Ammon's horn (tissue), 1 donor: ENCODE measurements at places on chromosomes 11 and 22.

GRCh38 chr22:37443086-37443485 is 15.8 kb upstream of the ELFN2 start:
- DNase-seq, result no peak

- no peak for DNase-seq
Observed at GRCh38 chr11:36530840-36531239, 20.8 kb upstream of the TRAF6 start.

DNA sequence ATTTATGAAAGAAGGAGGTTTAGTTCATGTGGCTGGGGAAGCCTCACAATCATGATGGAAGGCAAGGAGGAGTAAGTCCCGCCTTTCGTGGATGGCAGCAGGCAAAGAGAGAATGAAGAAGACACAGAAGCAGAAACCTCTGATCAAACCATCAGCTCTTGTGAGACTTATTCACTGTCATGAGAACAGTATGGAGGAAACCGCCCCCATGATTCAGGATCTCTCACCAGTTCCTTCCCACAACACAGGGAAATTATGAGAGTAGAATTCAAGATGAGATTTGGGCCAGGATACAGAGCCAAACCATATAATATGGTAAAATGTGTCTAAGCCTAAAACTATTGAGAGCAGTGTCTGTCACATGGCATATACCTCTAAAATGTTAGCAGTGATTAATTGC is 503.8 kb upstream of the CCDC179 start:
- no peak for DNase-seq

DNA sequence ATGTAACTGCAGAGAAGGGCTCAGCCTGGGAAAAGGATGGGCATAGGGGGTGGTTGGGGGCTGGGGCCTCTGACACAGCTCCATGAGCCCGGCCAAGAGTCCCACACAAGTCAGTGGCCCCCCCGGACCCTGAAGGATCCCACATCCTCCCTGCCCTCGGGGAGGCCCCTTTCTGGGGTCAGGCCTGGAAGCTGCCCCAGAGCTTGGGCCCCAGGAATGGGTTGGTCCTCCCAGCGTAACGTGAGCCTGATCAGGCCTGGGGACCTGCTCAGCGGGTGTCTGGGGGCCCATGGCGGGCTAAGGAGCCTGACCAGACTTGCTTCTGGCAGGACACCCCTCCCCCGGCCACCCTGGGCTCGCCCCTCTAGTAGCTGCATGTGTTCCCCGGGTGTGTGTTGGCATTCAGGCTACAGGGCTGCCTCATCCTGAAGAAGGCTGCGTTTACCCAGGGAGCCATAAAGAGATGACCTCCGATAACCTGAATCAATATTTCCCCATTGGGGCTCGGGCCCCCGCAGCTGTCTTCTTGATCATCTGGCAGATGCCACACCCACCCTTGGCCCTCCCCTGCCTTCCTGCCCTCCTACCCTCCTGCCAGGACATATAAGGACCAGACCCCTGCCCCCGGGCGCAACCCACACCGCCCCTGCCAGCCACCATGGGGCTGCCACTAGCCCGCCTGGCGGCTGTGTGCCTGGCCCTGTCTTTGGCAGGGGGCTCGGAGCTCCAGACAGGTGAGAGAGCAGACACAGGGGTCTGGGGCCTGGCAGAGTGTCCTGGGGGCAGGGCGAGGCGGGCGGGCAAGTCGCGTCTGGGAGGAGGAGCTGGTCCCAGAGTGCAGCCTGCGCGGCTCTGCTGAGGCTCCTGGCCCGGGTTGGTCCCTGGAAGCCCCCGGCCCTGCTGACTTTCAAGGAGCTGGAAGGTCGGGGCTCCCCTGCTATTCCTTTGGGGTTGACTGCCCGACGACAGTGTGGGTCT is at the start of gene MUC2:
Gene MUC2 (plus strand): TSS at position 631 of the 978 bp plus-strand sequence.
- DNase-seq, result no peak

DNA sequence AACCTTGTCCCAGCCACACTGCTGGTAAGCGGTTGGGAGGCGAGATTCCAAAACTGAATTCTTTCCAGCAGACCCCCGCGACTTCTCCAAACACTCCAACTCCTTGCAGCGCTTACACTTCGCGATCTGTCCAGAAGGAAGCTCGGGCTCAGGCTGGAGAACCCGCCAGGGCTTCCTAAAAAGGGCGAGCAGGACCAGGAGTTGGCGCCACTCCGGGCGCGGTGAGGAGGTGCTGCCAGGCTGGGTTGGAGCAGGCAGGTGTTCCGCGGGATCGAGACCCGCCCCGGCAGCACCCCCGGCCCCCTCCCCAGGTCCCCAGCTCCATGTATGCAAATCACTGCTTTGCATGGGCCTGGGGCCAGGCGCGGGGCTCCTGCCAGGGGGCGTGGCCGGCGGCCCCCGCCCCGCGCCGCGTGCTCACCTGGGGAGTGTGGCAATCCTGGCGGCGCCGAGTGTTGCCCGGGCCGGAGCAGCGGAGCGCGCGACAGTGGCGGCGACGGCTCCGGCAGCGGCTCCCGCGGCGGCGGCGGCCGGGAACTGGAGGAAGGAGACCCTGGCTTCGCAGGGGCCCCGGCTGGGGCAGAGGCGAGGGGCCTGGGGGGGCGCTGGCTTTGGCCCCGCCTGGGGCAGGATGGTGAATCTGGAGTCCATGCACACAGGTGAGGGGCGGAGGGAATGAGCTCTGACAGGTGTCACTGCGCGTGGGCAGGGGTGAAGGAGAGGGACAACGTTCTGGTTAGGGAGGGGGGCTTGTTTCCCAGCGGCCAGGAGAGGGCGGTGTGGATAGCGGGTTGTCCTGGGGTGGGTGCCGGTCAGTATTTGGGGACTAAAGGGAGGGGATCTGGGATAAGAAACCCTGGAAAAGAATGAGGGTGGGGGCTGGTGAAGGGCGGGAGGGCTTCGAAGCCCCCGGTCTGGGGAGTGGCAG is at the start of gene POU2F3:
Gene POU2F3 (plus strand): TSS at position 428 of the 928 bp plus-strand sequence. CDS start 204 bp downstream, at position 632.
- no peak for DNase-seq

GRCh38 chr22:32024796-32025195 is 18.3 kb upstream of the SLC5A1 start:
- no peak for DNase-seq

DNA sequence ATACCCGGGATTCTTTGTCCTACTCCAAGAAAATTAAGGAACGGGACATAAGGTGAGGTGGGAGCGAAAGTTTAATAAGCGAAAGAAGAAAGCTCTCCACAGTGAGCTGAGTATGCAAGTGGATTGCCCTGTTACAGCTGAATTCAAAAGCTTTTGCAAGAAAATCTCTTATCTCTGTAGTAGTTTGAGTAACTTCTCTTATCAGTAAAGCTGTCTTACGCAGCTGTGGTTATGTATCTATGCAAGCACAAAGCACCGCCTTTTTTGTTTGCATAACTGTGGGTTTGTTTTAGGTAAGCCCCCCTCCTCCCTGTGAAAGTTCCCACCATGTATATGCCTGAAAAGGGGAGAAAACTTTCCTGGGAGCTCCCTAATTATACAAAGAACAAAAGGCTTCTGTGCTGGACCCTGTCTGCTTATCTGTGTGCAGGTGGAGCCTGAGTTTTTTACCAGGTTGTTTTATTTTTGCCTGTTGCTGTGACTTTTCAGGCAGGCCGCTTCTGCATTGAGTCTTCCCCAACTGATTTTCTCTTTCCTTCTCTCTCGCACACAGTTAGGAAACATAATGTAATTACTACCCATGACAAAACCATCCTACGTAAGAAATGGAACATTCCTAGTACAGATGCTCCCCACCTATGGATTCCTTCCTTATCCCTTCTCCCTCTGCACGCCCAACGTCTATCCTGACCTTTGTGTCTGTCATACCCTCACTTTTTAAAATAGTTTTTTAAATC is 837 bp upstream of the PLAAT5 start:
- DNase-seq, result no peak

DNA sequence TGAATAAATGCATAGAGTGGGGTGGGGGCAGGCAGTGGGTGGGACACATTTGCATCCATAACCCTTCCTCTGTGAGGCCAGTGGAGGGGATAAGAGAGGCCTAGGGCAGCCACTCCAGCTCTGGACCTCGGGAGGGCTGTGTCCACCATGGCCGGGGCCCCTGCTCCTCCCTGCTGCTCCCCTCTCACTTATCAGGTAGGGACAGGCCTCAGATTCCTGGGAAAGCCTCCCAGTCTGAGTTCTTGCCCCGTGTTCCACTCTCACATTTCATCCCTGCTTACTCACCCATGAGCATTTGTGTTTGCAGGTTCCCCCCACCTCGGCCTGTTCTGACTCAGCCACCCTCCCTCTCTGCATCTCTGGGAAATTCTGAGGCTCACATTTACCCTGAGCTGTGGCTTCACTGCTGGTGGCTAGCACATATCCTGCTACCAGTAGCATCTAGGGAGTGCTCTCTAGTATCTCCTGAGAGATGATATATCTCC is 128.7 kb upstream of the TOP3B start:
- no peak for DNase-seq

- no peak for DNase-seq
Observed at GRCh38 chr22:44667829-44668189, 34.2 kb upstream of the PRR5 start.

GRCh38 chr22:45308957-45309421 is 745 bp upstream of the FAM118A start:
- DNase-seq, result no peak

DNA sequence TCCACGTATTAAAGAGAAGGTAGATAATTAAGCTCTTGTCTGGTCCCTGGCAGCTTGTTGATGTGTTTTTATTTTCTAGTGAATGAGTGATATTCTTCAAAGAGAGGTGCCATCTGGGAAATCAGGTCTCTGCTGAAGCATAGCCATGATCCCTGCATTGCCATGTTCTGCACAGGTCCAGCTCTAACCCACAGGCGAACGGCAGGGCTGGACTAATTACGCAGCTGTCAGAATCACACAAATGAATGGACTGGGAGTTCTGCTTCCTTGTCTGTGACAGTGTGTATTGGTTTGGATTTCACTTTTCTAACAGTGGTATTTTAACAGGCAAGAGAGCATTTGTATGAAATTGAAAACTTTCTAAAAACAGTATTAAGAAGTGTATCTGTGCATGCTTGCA is 235.6 kb downstream of the FAT3 start:
- no peak for DNase-seq

DNA sequence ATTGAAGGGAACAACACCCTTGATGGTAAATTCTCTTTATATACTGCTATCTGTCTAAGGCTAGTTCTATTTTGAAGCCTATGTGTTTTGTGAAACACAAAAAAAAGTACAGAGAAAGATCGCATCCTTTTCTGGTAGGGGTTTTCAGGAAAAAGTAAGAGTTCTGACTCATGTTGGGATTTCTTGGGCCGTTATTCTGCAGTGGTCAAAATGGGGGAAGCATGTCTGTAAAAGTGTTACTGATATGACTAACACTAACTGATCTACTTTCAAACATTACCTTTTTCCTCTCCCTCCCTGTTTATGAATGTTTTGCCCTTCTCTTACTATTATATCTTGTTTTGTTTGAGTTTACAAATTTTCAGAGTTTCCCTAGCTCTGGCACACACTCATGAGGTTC is 53.9 kb downstream of the CTNND1 start:
- no peak for DNase-seq

- no peak for DNase-seq
Observed at GRCh38 chr11:119482521-119483011, 59.6 kb upstream of the THY1 start.
